Right ventricle myocardium superior (tissue), 1 donor: ENCODE measurements at places on chromosomes 7 and 10. TPM values are rescaled to one million over a fixed set of nuclear protein-coding genes. Genes with fewer than 3 reads are reported as not detected.

NCAPG2 gene
- 5.6 TPM for total RNA-seq

GFRA1 gene
- total RNA-seq: 5.9 TPM

OGDHL gene
- 1.8 TPM for total RNA-seq

PRRT4 gene
- total RNA-seq: 1.2 TPM
